Fibroblast of lung (primary cell): ENCODE measurements at places on chromosomes 5 and 9.

- no peak for DNase-seq
Measured at GRCh38 chr5:93993161-93993560, 251.8 kb upstream of the POU5F2 start.

GRCh38 chr5:176875783-176876505 is 23.2 kb downstream of the HK3 start:
- no peak for DNase-seq

DNA sequence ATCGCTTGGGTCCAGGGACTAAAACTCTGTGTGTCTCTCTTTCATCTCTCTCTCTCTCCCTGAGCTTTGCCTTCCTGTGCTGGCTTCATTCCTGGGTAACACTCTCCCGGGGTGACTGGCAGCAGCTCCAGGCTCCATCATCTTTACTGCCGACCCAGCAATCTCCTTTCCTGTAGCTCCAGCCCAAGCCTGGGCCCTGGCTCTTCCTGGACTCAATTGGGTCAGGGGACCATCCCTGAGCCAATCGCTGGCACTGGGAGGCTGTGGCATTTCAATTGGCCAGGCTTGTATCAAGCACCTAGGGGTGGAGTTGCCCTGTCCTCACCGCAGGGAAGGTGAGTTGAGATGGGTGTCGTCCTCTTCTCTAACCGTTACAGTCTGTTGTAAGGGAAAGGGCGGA is 31.9 kb downstream of the FAM240B start:
- no peak for DNase-seq

- no peak for DNase-seq
Measured at GRCh38 chr5:10674096-10674495, 86.9 kb downstream of the DAP start.

- peak; percentile 78 for DNase-seq
Measured at GRCh38 chr9:107487521-107488374, 1.8 kb downstream of the KLF4 start.

GRCh38 chr9:84860249-84861115 is 191.0 kb downstream of the NTRK2 start:
- DNase-seq = no peak
